HuH-7 (cell line): ENCODE measurements at places on chromosomes 13 and 19.
A peak's percentile ranks its signal among the peaks of the same experiment; 100 is the strongest.

GRCh38 chr13:76715621-76716020 is 170.6 kb downstream of the KCTD12 start:
- DNase-seq: no peak

GRCh38 chr19:10037367-10037766 is 24.1 kb downstream of the RDH8 start:
- no peak for DNase-seq

- DNase-seq: no peak
Measured at GRCh38 chr13:106318941-106319411, 216.5 kb downstream of the EFNB2 start.

DNA sequence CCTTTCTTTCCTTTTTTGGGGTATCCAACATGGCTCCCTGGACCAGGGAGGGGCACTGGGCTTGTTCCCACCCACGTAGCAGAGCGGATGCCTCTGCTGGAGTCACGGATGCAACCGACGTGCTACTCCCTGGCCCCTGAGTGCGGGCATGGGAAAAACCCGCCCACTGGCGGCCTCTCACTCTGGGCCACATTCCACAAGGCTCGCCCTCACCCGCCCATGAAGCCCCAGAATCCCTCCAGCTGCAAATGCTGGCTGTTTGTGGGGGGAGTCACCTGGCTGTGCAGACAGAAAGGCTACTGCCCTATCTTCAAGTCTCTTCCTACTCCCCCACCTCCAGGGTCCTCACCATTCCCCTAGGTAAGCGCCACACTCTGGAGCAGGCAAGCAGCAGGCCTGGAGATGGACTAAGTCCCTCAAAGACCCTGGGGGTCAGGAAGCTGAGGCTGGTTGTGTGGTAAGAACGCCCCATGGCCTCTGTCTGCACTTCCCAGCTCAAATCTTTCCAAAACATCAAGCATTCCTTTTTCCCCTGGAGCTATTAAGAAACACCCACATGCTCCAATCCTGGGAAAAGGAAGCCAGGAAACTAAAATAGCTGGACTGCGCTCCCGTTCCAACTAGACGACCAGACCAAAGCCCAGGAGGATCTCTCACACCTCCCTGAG is 17.9 kb upstream of the EPHX3 start:
- no peak for DNase-seq

GRCh38 chr19:28258829-28259228 is 954.1 kb downstream of the UQCRFS1 start:
- DNase-seq: no peak

DNA sequence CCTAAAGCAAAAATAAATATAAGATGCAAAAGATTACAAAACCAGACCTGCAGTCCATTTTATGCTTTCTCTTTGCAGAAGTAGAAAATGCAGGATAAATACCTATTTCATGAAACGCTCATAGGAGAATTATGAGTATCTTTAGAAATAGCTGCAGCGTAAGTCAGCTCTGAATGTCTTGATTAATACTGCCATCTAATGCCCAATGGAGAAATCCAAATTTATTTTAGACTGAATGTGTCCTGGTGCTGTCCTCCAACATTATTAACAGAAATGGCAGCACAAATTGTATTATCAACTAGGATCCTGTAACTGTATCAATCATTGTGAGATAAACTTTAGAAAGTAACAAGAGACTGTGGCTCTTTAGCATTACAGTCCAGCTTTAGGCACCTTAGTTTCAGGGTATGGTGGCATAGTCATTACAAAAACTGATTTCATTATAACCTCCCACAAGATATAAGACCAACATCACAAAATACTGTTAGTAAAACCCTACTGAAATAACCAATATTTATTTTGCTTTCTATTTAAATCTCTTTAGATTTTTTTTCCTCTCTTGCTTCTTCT is 162.1 kb upstream of the MIR17HG start:
- no peak for DNase-seq

DNA sequence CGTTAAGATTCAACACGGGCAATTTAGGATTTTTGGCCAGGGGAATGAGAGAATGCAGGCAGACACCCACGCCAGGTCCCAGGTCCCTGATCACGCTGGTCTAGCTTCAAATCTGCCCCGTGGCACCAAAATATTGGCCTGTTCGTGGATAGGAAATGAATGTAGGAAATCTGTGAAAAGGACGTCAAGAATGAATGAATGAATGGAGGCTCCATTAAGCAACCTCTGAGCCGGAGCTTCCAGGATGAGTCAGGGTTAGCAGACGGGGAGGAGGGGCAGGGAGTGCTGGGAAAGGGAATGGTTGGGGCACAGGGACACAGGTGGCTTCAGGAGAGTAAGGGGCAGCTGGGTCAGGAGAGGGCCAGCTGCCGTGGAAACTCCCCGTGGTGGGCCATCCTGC is 4.2 kb downstream of the SULT2B1 start:
- DNase-seq: peak; percentile 51

- DNase-seq: peak; percentile 8
Measured at GRCh38 chr13:65926750-65927171, 1303.4 kb downstream of the PCDH9 start.

GRCh38 chr19:43798026-43798545 is 4.2 kb downstream of the LYPD5 start:
- no peak for DNase-seq
